Activated naive CD4-positive, alpha-beta T cell (primary cell): ENCODE measurements at places on chromosomes 6 and 20.

- no peak for DNase-seq
Observed at GRCh38 chr20:60430516-60431001, 472.3 kb downstream of the CDH26 start.

- no peak for DNase-seq
Observed at GRCh38 chr20:18621004-18621403, 33.1 kb downstream of the DTD1 start.

GRCh38 chr6:84269947-84270733, 42.7 kb upstream of the CEP162 start:
- no peak for DNase-seq

DNA sequence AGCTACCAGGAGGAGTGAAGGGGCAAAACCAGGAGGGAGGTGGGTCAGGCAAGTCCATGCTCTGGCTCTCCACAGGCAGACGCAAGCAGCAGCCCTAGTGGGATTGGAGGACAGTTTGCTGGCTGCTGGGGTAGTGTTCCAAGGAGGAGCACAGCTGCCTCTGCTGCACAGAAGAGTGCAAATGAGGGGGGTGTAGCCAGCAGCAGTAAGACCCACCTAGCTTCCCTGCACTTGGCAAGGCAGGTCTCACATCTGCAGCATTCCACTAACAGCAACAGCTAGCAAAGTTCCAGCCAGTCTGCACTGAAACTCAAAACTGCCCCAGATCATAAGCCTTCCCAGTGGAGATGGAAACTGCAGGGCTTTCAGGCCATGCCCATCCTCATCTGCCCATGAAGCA, 405.0 kb downstream of the UTRN start:
- DNase-seq, result no peak

DNA sequence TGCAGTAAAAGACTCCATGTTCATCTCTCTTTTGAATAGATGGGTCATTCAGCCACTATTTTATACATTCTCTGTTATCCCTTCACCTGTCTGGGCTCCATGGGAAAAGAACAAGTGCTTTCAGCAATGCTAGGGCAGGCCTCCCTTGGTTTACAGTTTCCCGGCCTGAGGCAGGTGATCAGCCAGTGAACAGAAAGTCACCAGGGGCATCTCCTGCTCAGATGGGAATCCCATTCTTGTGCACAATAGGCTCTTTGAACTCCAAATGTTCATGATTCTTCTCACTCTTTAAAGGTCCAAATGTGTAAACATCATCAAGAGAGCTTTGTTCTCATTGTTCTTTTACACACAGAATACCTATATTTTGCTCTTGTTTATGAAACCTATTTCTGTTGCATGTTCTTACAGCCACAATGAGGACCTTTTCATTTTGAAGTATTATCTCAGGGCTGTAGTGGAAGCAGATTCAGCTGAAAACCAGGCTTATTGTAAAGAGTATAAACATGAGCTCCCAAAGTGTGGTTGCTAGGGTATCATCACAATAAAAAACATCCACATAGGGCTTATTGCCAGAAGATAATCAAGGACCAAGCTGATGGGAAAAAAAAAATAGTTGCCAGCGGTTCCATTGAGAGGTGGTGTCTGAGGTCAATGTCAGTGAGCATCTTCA, 267.1 kb upstream of the SGK1 start:
- DNase-seq, result no peak

DNA sequence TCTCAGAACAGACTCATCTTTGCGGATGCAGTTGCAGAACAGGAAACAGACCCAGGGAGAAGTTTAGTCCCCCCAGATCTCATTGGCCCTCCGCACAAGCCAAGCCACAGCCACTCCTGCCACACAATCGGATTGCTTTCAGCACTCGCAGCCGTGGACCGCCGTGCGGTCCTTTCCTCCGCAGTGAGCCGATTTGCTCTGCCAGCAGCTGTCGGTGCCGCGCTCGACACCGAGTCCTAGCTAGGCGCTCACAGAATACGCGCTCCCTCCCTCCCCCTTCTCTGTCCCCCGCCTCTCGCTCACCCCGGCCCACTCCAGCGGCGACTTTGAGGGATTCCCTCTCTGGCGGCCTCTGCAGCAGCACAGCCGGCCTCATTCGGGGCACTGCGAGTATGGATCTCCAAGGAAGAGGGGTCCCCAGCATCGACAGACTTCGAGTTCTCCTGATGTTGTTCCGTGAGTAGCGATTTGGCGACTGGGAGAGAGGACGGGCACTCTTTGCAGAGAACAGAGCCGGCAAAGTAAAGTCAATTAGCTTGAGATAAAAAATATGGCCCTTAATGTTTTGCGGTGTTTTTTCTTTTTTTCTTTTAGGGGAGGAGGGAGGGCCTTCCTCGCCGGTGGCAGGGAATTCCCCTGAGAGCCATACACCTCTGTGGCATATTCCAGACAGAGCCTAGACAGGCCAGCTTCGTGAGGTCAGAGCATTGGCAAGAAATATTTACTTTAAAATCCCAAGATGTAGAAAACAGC, at the start of gene LAMP5:
Gene LAMP5 (plus strand): TSS at position 130 of the 753 bp plus-strand sequence. CDS start 263 bp downstream, at position 393.
- no peak for DNase-seq

DNA sequence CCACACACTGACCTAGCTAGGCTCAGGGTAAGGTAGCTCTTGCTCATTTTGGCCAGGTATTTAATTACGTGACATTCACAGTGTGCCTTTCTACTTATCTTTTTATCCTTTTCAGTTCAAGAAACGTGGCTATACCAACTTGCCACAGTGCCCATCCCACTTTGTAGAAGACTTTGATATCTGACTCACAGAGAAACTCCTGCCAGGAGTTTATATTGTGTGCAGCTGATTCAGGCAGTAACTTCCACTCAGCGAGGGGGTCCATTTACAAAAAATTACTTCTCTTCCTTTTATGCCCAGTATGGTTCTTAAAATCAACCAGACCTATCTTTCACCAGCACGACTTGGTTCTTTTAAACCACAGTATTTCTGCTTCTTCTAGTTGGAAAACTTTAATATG, 75.6 kb downstream of the PRL start:
- DNase-seq, result no peak
